Lower lobe of right lung (tissue), 2 donors: ENCODE measurements at places on chromosomes 16 and 17.

GRCh38 chr17:72707881-72708280, 384.6 kb downstream of the SLC39A11 start:
- no peak for DNase-seq

DNA sequence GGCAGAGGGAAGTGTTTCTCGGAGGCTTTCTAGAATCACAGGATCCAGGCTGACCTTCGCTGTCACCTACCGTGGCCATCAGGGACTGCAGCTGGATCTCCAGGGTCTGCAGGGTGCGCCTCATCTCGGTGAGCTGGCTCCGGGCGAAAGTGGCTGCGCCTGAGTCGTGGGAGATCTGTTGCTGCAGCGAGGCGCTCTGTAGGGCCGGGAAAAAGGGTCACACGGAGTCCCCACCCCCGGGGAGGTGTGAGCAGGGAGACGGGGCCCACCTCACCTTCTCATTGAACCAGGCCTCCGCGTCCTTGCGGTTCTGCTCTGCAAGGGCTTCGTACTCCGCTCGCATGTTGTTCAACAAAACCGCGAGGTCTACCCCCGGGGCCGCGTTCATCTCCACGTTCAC, 2.9 kb downstream of the KRT28 start:
- DNase-seq = no peak

DNA sequence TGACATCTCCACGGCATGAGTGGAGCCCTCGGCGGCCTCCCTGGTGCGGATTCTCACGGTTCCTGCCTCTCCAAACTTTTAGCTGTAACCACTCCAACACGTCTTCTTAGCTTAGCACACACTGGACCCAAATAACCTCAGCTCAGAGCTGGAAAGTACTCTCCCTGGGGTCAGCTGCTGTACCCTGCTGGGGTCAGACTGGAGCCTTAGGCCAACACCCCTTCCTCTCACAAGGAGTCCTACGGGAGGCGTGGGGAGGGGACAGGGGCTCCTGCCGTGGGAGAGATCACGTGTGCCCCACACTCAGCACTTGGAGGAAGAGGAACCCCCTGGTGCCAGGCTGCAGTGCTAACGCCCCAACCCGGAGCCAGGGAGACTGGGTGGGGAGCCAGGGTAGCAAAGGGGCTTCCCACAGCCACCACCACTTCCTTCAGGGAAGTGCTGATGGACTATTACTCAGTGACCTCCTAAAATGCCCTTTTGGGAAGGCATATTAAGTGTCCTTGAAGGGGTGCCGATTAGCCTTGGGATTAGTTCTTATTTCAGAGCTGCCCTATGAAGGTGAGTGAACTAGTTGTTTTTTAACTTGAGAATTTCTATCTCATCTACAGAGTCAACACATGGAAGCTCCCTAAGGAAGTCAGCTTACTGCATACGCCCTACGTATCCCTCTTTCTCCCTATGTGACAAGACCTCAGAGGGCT, 124.0 kb downstream of the HIC1 start:
- no peak for DNase-seq

- no peak for DNase-seq
These were observed 2.6 kb downstream of the LGALS3BP start for GRCh38 chr17:78976907-78977680.

DNA sequence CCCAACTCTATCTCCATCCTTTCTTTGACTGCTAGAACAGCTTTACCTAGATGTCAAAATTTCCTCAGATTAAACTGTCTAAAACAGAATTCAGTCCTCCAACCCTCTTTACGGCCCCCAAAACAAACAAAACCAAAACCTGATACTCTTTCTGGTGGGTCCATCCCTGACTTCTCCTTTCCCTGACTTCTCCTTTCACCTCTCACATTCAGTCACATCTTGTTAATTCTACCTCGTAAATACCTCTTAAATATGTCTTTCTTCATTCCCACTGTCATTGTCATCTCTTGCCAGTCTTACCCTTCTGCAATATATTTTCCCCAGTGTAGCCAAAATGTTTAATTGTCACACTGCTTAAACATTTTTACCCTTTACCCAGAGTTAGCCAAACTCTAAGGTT, 4.6 kb downstream of the PPM1E start:
- no peak for DNase-seq

DNA sequence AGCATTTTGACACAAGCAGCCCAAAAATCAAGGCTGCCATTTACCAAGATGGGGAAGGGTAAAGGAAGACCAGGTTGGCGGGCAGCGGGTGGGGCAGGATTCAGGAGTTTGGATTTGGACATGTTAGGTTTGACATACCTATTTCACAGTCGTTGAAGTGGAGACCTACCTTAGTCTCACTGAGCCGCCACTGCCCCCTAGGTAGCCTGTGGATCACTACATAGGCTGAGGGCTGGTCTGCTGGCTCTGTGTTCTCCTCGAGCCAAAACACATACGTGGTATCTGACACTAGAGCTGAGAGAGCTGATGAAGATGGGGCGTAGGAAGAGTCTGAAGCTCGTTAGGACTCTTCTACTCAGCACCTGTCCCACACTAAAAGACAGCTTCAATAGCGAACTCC, 115.1 kb downstream of the HIC1 start:
- no peak for DNase-seq

DNA sequence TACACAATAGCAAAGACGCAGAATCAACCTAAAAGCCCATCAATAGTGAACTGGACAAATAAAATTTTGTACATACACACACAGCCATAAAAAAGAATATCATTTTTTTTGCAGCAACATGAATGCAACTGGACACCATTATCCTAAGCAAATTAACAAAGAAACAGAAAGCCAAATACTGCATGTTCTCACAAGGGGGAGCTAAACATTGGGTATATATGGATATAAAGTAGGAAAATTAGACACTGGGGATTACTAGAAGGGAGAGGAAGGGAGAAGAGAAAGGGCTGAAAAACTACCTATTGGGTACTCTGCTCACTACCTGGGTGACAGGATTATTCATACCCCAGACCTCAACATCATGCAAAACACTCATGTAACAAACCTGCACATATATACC, 28.2 kb downstream of the ADAMTS18 start:
- DNase-seq = no peak

- no peak for DNase-seq
These were observed 16.8 kb downstream of the UTS2R start for GRCh38 chr17:82388223-82388921.

- DNase-seq = no peak
These were observed 110.4 kb downstream of the MAP2K6 start for GRCh38 chr17:69524854-69525253.

DNA sequence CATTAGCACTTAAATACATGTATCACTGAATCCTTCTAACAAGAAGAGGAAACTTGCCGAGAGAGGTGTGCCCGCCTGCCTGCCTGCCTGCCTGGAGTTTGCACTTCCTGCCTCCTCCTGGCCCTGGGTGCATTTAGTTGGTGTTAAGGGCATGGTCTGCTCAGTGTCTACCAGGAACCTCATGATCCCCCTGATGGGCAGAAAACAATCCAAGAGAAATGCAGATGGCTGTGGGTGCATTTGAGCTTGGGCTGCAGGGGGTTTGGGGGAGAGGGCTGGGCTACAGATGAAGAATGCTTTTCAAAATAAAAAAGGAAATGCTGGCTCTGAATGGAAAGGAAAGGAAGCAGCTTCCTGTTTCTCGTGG, 10.1 kb downstream of the KSR1 start:
- DNase-seq = no peak

- peak; percentile 61 for DNase-seq
These were observed at the start of gene CD300LG for GRCh38 chr17:43846963-43847371. Gene CD300LG, plus strand, starts transcription at chr17:43847176. Its CDS starts 41 bp downstream, at chr17:43847217.

GRCh38 chr17:71247441-71248015, 873.3 kb upstream of the SOX9 start:
- no peak for DNase-seq

GRCh38 chr17:74748529-74749278, at the start of gene NHERF1:
Gene NHERF1, plus strand, starts transcription at chr17:74748628. Its CDS starts 219 bp downstream, at chr17:74748847.
- peak; percentile 96 for DNase-seq

DNA sequence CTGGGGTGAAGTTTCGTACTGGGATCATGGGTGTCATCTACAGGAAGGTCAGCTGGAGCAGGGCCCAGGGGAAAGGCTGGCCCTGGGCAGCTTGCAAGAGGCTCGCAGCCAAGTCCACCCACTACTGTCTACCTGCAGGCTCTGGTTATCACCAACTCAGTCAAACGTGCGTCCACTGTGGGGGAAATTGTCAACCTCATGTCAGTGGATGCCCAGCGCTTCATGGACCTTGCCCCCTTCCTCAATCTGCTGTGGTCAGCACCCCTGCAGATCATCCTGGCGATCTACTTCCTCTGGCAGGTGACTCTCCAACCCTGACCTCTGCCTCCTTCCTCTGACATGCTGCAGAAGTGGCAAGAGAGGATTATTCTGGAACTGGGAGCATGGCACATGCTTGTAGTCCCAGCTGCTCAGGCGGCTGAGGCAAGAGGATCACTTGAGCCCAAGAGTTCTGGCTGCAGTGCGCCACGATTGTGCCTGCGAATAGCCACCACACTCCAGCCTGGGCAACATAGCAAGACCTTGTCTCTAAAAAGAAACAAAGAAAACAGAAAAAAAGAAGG, 29.2 kb downstream of the ABCC3 start:
- DNase-seq = no peak

DNA sequence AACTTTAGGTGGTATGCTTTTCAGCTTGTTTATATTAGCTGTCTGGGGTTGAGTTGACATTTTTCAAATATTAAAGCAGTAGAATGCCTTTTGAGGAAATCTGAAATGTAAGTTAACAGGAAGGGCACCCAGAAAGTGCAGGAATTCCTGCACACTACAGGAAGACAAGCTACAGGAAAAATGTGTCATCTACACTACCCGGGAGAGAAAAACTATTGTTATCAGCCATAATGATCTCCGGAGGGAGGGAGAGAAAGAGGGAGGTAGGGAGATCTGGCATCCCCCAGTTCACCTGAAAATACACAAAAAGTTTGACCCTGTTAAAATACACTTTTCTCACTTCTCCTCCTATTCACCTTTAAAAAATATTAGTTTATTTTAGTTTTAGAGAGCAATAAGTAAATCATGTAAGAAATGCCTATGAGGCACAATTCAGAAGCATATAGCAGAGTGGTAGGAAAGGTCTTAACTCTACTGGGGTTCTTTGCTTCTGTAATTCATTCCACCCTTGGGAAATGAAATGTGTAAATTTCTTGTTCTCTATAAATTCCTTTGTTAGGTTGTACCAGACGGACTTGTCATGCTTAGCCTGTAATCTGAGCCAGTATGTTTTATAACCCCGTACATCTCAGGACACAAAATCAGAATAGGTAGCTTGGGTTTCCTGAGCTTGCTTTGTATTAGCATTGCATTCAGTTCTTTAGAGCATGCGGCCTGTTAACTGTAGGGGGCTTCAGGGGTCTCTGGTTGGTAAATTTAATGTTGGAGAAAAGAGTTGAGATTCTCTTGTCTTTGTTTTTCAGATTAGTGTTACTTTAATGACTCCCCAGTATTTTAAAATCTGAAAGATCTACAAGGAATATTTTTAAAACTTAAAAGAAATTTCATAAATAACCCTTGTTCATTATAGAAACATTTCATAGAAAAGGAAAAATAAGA, 3.3 kb downstream of the MAP2K6 start:
- DNase-seq = no peak

DNA sequence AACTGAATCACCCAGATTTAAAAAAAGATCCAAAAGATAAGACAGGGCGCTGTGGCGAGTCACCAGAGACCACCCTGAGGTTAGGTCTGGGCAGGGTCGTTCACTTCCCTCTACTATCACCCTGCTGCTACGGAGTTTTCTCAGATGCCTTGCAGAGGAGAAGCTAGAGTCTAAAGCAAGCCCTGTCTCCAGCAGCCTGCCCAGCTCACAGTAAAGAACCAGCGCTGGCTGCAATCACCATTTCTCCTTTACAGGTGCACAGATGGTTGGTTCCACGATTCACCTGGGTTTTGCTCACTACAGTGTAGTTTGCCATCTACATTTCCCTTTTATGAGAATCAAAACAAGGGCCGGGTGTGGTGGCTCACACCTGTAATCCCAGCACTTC, 71.3 kb downstream of the SRCIN1 start:
- DNase-seq = no peak

DNA sequence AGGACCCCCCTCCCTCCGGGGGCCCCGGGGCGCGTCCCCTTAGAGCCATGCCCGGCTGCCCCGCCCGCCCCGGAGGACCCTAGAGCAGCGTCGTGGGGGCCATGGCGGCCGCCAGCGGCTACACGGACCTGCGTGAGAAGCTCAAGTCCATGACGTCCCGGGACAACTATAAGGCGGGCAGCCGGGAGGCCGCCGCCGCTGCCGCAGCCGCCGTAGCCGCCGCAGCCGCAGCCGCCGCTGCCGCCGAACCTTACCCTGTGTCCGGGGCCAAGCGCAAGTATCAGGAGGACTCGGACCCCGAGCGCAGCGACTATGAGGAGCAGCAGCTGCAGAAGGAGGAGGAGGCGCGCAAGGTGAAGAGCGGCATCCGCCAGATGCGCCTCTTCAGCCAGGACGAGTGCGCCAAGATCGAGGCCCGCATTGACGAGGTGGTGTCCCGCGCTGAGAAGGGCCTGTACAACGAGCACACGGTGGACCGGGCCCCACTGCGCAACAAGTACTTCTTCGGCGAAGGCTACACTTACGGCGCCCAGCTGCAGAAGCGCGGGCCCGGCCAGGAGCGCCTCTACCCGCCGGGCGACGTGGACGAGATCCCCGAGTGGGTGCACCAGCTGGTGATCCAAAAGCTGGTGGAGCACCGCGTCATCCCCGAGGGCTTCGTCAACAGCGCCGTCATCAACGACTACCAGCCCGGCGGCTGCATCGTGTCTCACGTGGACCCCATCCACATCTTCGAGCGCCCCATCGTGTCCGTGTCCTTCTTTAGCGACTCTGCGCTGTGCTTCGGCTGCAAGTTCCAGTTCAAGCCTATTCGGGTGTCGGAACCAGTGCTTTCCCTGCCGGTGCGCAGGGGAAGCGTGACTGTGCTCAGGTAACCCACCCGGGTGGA, 759 bp downstream of the ALKBH5 start:
- peak; percentile 77 for DNase-seq

GRCh38 chr16:57372372-57373116, at the start of gene CX3CL1:
Gene CX3CL1, plus strand, starts transcription at chr16:57372490. Its CDS starts 79 bp downstream, at chr16:57372569.
- DNase-seq = peak; percentile 62

- peak; percentile 42 for DNase-seq
These were observed 117.8 kb downstream of the METRNL start for GRCh38 chr17:83196973-83197880.

DNA sequence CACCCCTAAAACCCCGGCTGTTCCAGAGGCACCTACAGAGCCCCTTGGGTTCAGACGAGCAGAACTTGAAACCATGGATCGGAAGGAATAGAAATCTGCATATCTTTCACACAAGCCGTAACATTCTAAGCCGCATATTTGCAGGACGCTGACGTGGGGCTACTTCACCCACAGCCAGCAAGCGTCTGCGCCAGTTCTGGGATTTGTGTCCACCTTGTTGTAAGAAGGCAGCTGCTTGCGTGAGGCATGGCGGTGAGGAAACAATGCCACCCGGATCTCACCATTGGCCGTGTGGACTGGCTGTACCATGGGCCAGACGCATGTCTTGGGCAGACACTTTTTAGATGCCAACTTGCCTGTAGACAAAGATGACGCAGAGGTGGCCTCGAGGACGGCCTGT, 34.5 kb downstream of the TNFRSF13B start:
- DNase-seq = peak; percentile 42

DNA sequence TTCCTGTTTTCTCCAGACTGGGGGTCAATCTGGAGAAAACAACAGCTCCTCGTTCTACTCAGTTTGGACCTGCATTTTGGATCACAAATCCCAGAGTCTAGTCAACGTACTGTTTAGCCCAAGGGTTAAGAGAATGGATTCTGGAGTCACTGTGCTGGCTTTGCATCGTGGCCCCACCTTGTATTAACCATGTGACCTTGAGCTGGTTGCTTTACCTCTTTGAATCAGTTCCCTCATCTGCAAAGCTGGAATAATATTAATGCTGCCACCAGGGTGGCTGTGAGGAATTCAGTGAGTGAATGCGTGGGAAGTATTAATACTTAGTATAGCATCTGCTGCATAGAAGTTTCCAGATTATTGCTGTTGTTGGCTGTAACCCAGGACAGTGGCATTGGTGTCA, 11.3 kb upstream of the DHRS7C start:
- DNase-seq = no peak
